ENCODE measurements at places on chromosomes 7 and 10.

- DNase-seq: peak; percentile 11
Observed at GRCh38 chr10:23069019-23069815, 26.2 kb upstream of the MSRB2 start.

- no peak for DNase-seq
Observed at GRCh38 chr7:97342512-97342911, 225.0 kb downstream of the SDHAF3 start.

- no peak for DNase-seq
Observed at GRCh38 chr7:117800406-117800805, 72.8 kb downstream of the CTTNBP2 start.

GRCh38 chr10:88652616-88653015, 11.6 kb upstream of the LIPF start:
- DNase-seq: no peak

DNA sequence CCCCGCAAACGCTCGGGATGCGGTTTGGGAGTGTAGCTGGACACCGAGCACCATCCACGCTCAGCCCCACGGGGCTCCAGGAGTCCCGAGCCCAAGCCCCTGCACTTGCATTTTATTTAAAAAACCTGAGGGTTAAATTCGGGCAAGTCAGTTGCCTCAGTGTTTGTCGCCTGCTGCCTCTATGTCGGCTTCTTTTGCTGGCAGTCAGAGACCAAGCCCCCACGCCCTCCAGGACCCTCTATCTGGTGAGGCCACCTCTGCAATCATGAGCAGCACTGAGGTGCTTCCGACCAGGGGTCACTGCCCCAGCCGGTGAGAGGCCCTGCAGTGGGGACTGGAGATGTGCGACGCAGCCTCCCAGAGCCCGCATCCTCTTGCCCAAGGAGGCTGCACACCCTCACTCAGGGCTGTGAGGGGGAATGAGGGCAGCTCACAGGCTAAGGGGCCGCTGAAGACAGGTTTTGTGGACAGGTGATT, 13.3 kb upstream of the ZNF273 start:
- DNase-seq: no peak

DNA sequence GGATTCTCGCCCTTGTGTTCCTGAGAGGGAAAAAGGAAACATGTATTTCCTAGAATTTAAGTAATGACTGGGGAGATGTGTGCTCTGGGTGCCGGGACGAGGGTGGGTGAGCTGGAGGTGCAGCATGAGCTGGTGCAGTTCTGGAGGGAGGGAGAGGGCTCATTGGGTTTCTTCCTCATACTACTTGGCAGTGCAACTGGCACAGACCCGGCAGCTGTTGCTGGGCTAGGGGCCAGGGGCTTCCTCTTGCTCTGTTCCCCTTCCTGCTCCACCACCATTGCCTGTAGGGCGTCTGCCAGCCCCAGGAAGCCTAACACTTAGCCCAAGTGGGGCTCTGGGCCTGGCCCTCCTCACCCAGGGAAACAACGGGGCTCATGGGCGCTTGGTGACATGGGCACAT, 5.9 kb downstream of the RET start:
- DNase-seq: no peak

DNA sequence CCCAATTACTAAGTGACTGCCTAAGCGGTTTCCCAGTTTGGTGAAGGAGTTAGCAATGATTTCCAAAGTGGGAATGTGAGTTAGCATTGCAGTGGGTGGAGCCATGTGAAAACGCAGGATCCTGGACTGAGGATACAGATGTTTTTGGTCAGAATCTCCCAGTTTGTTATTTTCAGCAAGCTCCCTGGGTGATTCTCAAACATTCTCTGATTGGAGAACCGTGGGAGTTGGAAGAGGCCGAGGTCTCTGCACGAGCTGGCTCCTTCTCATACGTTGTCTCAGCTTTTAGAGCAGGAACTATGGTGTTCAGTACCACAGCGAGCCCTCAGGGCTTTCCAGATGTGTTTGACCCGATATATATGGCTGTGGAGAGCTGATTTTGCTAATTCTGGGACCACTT, 396.5 kb upstream of the NPVF start:
- no peak for DNase-seq
